HepG2 (cell line): ENCODE measurements at places on chromosomes 2 and 18. TPM values are rescaled to one million over a fixed set of nuclear protein-coding genes. Genes with fewer than 3 reads are reported as not detected.

GRCh38 chr18:43735570-43735969 lies 458.3 kb upstream of the SYT4 start:
- no peaks in the 10 kb centered on the region for H3K27me3 ChIP-seq
- DNase-seq = no peak
- H3K4me1 ChIP-seq = no peaks in the 10 kb centered on the region
- no peak overlapping the region for H3K4me3 ChIP-seq

Gene MALT1
- 43.9 and 58.3 TPM in 2 replicates for total RNA-seq

Gene WDR12
- 216 and 330 TPM in 2 replicates for total RNA-seq

Gene PROKR1
- not detected in 2 replicates for total RNA-seq

GRCh38 chr2:26196683-26197418 lies 24.0 kb downstream of the GAREM2 start:
- H3K4me3 ChIP-seq = no peak overlapping the region
- H3K27me3 ChIP-seq = no peaks in the 10 kb centered on the region

GRCh38 chr2:133345638-133346037 lies 222.6 kb downstream of the NCKAP5 start:
- H3K36me3 ChIP-seq = no peaks in the 10 kb centered on the region
- H3K27me3 ChIP-seq = no peaks in the 10 kb centered on the region
- H3K27ac ChIP-seq = no peak overlapping the region
- H3K4me3 ChIP-seq = no peak overlapping the region
- DNase-seq = no peak

Gene CXCR1
- total RNA-seq = not detected in 2 replicates

DNA sequence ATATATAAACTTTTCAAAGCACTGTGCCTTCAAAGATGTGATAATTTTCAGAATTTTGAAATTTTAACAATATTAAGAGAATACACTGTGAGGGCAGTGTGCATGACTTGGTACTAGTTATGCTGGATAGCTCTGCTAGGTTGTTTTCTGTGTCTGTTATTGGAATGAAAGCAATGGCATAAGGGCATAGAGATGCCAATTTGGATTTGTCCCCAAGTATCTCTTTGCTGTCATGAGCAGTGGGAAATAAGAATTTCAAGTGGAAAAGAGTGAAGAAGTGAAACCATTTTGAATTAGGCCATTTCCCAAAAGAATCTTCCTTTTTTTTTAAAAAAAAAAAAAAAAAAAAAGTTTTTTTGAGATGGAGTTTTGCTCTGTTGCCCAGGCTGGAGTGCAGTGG lies 76.8 kb downstream of the SLC39A10 start:
- no peak overlapping the region for H3K27ac ChIP-seq
- H3K4me3 ChIP-seq = no peak overlapping the region
- H3K36me3 ChIP-seq = peaks cover 8% of the 10 kb centered on the region; the same call in 2 of the 3 replicates
- no peak for DNase-seq
- H3K27me3 ChIP-seq = no peaks in the 10 kb centered on the region
- H3K4me1 ChIP-seq = no peaks in the 10 kb centered on the region

Gene GORASP2
- total RNA-seq = 97.3 and 103 TPM in 2 replicates

- DNase-seq = no peak
- H3K27me3 ChIP-seq = no peaks in the 10 kb centered on the region
- H3K4me3 ChIP-seq = no peak overlapping the region
- no peaks in the 10 kb centered on the region for H3K36me3 ChIP-seq
- H3K27ac ChIP-seq = no peak overlapping the region
These were observed 15.1 kb downstream of the DOCK10 start for GRCh38 chr2:225027061-225027762.

Gene GPR148
- not detected in 2 replicates for total RNA-seq

Gene MDH1B
- total RNA-seq = 0.86 and 0.91 TPM in 2 replicates

Gene HOXD8
- total RNA-seq = not detected in 2 replicates

DNA sequence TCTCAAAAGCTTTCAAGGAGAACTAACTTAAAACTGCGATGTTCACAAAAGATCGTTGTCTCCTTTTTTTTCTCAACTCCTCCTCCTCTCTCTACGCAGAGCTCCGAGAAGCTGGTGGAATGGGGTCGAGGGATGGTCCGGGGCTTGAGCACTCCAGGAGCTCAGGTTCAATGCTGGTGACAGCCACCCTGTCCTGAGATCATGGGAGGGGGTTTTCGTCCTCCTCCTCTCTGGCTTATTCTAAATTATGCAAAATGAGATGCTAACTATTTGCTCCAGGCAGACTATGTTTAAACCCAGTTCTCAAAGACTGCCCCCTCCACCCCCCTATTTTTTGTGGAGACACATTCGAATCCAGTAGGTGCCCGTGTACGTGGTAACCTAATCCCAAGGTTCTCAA lies 11.8 kb downstream of the TSHZ1 start:
- peaks cover 80% of the 10 kb centered on the region for H3K4me1 ChIP-seq
- H3K36me3 ChIP-seq = no peaks in the 10 kb centered on the region
- no peaks in the 10 kb centered on the region for H3K27me3 ChIP-seq
- DNase-seq = no peak
- H3K27ac ChIP-seq = no peak overlapping the region

GRCh38 chr2:42026272-42026671 lies 21.5 kb upstream of the PKDCC start:
- H3K4me1 ChIP-seq = 0 out of 2 replicates have a peak, but pooled peaks cover 5% of the 10 kb centered on the region
- H3K27ac ChIP-seq = no peak overlapping the region
- DNase-seq = no peak

- H3K27ac ChIP-seq = no peak overlapping the region
- no peak overlapping the region for H3K4me3 ChIP-seq
- no peaks in the 10 kb centered on the region for H3K27me3 ChIP-seq
- no peaks in the 10 kb centered on the region for H3K36me3 ChIP-seq
- DNase-seq = no peak
- no peaks in the 10 kb centered on the region for H3K4me1 ChIP-seq
These were observed 72.5 kb upstream of the RNF152 start for GRCh38 chr18:61965311-61965710.

GRCh38 chr2:210928714-210929113 lies 372.3 kb downstream of the CPS1 start:
- H3K27me3 ChIP-seq = no peaks in the 10 kb centered on the region
- H3K4me1 ChIP-seq = no peaks in the 10 kb centered on the region
- no peaks in the 10 kb centered on the region for H3K36me3 ChIP-seq
- no peak for DNase-seq
- no peak overlapping the region for H3K4me3 ChIP-seq
- no peak overlapping the region for H3K27ac ChIP-seq

Gene ALPG
- not detected in 2 replicates for total RNA-seq

GRCh38 chr18:62846313-62846712 lies 131.0 kb downstream of the PHLPP1 start:
- DNase-seq = no peak
- no peaks in the 10 kb centered on the region for H3K36me3 ChIP-seq
- no peak overlapping the region for H3K27ac ChIP-seq
- H3K4me1 ChIP-seq = peaks cover 5% of the 10 kb centered on the region; the same call in 1 of the 2 replicates
- no peaks in the 10 kb centered on the region for H3K27me3 ChIP-seq

Gene RNF144A
- total RNA-seq = 16.5 and 20.8 TPM in 2 replicates

GRCh38 chr2:85012855-85013254 lies 41.9 kb downstream of the KCMF1 start:
- H3K4me1 ChIP-seq = peaks cover 18% of the 10 kb centered on the region
- H3K4me3 ChIP-seq = no peak overlapping the region
- no peaks in the 10 kb centered on the region for H3K27me3 ChIP-seq
- no peak overlapping the region for H3K27ac ChIP-seq

DNA sequence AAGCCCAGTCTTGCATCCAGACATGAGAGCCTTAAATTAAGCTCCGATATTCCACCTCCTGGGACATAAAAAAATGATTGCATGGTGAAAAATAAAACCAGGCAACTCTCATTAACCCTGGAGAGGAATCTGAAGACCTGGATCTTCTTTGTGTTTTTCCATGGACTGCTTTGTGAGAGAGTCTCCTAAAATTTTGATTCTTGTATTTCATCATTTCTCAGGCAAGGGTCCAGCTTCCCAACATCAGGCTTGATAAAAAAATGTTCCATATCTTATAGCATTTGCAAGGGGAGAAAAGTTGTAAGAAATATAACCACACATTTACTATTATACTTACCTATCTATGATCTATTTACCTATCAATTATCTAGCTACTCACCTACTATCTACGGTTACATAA lies 327.5 kb upstream of the SPHKAP start:
- no peaks in the 10 kb centered on the region for H3K36me3 ChIP-seq
- H3K4me3 ChIP-seq = no peak overlapping the region
- H3K4me1 ChIP-seq = no peaks in the 10 kb centered on the region
- no peak overlapping the region for H3K27ac ChIP-seq

DNA sequence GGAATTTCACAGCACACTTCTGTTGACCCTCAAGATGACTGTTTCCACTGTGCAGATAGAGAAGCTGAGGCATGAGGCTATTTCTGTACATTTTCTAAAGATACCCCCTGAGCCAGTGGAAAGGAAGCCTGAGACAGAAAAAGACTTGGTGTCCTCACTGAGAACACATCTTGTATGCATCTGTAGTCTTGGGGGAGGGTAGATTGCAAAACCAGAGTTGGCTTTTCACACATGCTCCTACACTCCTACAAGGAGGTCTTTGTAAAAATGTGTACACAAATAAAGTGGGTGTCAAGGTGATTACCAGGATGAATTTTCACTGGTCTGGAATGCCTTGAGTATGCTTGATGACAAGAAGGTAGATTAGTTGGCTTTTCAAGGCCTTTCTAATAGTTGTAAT lies 98.0 kb downstream of the KCTD18 start:
- H3K4me1 ChIP-seq = peaks cover 46% of the 10 kb centered on the region
- H3K36me3 ChIP-seq = peaks cover 51% of the 10 kb centered on the region
- no peak overlapping the region for H3K27ac ChIP-seq
- no peaks in the 10 kb centered on the region for H3K27me3 ChIP-seq

GRCh38 chr2:45120546-45120945 lies 111.3 kb upstream of the SIX2 start:
- no peak overlapping the region for H3K4me3 ChIP-seq
- no peaks in the 10 kb centered on the region for H3K36me3 ChIP-seq
- no peak for DNase-seq
- 0 out of 2 replicates have a peak, but pooled peaks cover 8% of the 10 kb centered on the region for H3K4me1 ChIP-seq
- no peak overlapping the region for H3K27ac ChIP-seq
- H3K27me3 ChIP-seq = 0 out of 3 replicates have a peak, but pooled peaks cover 4% of the 10 kb centered on the region

- H3K27me3 ChIP-seq = no peaks in the 10 kb centered on the region
- DNase-seq = no peak
- peak overlapping the region; percentile 88 for H3K4me3 ChIP-seq
- peak overlapping the region; percentile 77 for H3K27ac ChIP-seq
These were observed 903 bp downstream of the KCNG3 start for GRCh38 chr2:42492691-42493467.

Gene IL1B
- not detected in 2 replicates for total RNA-seq

DNA sequence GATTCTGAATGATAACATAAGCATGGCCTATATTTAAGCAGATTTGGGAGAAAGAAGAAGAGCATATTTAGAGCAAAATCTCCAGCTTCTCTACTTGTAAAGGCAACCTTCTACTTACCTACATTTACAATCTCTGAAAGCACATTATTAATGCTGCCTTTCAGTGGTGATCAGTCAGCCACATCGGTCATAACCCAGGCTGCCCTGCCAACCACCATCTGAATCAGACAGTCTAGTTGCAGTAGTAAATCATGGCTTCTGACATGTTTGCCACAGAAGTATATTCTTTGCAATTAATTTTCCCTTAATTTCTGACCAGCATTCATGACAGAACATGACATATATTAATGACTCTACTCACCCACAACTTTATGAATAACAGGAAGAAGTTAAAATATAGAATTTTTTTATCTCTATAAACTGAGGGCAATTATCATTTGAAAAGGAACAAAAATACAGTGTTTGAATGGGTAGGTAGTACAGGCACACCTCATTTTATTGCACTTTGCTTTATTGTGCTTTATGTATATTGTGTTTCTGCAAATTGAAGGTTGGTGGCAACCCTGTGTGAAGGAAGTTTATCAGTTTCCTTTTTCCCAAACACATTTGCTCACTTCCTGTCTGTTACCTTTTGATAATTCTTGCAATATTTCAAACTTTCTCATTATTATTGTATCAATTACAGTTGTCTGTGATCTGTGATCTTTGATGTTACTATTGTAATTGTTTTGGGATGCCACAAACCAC lies 531.6 kb upstream of the CHAC2 start:
- no peaks in the 10 kb centered on the region for H3K36me3 ChIP-seq

Gene IL37
- not detected in 2 replicates for total RNA-seq

DNA sequence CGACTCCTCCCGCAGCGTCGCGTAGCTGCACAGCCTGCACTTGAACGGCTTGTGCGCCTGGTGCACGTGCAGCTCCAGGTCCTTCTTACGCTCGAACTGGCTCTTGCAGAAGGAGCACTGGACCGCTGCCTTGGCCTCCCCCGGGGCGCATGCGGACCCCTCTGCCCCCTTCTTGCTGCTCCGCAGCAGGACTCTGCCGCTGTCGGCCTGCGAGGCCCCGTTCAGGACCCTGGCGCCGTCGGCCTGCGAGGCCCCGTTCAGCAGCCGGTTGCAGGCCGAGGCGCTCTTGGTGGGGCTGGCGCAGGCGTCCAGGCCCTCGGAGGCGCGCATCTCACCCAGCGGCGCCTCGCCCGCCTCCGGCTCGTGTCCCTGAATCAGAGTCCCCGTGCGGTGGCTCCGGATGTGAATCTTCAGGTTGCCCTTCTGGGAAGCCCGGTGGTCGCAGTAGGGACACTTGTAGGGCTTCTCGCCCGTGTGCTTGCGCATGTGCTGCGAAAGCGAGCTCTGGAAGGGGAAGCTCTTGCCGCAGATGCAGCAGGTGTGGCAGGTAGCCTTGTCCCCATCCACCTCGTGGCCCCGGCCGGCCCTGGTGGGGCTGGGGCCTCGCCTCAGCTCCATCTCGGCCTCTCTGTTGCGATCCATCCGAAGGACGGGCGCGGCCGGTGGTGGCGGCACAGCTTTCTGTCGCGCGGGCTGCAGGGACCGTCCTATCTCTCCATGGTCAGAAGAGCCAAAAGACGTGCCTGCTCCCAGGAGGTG lies 52.5 kb downstream of the ZNF516 start:
- H3K27ac ChIP-seq = no peak overlapping the region
- DNase-seq = no peak
- no peaks in the 10 kb centered on the region for H3K27me3 ChIP-seq
- H3K4me1 ChIP-seq = 0 out of 2 replicates have a peak, but pooled peaks cover 8% of the 10 kb centered on the region
- H3K36me3 ChIP-seq = peaks cover 14% of the 10 kb centered on the region

DNA sequence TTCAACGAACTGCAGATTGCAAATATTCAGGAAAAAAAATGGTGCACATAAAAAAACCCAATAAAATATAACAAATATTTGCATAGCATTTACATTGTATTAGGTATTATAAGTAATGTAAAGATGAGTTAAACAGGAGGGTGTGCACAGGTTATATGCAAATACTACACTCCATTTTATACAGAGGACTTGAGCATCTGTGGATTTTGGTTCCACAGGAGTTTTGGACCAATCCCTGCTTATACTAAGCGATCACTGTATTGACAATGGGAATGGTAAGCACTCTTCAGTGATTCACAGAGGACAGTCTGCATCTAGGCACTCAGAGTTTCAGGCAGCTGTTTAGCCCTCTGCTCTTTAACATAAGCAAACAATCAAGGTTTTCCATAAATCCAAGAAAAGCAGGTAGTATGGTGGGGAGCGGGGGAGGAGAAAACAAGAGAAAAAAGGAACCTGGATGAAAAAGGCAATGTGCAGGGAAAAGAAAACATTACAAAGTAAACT lies 206.0 kb upstream of the PARD3B start:
- no peak overlapping the region for H3K4me3 ChIP-seq
- H3K36me3 ChIP-seq = no peaks in the 10 kb centered on the region
- DNase-seq = no peak
- H3K27ac ChIP-seq = no peak overlapping the region
- H3K4me1 ChIP-seq = peaks cover 12% of the 10 kb centered on the region; the same call in 1 of the 2 replicates

- H3K27ac ChIP-seq = no peak overlapping the region
- no peaks in the 10 kb centered on the region for H3K36me3 ChIP-seq
- no peak for DNase-seq
- H3K27me3 ChIP-seq = no peaks in the 10 kb centered on the region
- 0 out of 2 replicates have a peak, but pooled peaks cover 8% of the 10 kb centered on the region for H3K4me1 ChIP-seq
- no peak overlapping the region for H3K4me3 ChIP-seq
These were observed 205.8 kb downstream of the PRKCE start for GRCh38 chr2:45857275-45857609.

Gene RGPD3
- 0.24 and 0.53 TPM in 2 replicates for total RNA-seq

Gene RBFA
- 42.2 and 42.4 TPM in 2 replicates for total RNA-seq

GRCh38 chr2:150889141-150889540 lies 372.5 kb downstream of the RBM43 start:
- H3K36me3 ChIP-seq = no peaks in the 10 kb centered on the region
- DNase-seq = no peak
- H3K27ac ChIP-seq = no peak overlapping the region
